DMS153 (cell line): ENCODE measurements at places on chromosomes 6 and 20.

GRCh38 chr6:54493138-54493537 is 184.9 kb downstream of the TINAG start:
- no peak for DNase-seq

GRCh38 chr20:59305908-59306655 is 5.7 kb downstream of the EDN3 start:
- DNase-seq: no peak

DNA sequence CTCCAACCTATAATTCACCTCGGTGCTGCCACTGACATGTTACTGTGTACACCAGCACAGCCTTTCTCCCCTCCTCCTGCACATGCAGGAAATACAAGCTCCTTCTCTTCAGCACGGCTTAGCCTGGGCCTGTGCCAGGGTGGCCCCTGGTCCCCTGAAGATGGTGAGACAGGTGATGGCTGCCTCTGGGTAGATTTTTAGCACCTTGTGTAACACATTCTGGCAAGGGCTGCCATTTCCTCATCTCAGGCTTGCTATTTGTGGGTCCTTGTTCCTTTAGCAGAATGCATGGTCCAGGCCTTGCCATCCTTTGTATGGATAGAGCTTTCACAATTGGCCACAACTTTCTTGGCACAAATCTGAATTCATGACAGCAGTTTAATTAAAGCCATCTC is 151.3 kb downstream of the CDC5L start:
- DNase-seq: no peak

DNA sequence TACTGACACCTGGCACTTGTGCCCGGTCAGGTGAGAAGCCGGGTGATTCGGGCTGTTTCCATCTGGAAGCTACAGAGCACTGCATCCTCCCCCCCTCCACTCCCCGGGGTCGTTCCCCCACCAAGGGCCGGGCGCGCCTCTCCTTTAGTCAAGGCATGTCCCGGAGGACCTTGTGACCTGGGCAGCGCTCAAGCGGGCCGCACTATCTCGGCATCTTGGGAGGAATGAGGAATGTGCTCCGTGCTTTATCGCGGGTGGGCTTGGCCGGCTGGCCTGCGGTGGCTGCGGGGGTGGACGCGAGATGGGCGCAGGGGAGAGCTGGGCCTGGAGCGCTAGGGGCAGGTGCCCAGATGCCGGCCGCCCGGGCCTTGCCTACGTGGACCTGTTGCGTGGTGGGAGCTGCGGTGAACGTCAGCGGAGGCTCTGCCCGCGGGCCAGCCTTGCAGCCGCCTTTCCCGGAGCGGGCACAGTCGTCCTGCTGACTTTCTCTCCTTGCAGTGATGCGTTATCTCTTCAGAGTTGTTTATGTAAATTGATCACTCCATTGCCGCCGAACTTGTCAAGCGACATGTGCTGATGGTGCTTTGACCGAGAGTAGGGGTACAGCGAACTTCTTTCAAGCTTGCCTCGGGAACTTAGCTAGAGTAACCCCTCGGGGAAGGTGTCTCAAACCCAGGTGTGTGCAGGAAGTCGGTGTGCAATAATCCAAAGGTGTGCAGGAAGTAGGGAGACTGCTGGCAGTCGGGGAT is 1.1 kb downstream of the LRRC1 start:
- no peak for DNase-seq

- no peak for DNase-seq
These were observed 100.7 kb upstream of the HMGN3 start for GRCh38 chr6:79335133-79335674.

DNA sequence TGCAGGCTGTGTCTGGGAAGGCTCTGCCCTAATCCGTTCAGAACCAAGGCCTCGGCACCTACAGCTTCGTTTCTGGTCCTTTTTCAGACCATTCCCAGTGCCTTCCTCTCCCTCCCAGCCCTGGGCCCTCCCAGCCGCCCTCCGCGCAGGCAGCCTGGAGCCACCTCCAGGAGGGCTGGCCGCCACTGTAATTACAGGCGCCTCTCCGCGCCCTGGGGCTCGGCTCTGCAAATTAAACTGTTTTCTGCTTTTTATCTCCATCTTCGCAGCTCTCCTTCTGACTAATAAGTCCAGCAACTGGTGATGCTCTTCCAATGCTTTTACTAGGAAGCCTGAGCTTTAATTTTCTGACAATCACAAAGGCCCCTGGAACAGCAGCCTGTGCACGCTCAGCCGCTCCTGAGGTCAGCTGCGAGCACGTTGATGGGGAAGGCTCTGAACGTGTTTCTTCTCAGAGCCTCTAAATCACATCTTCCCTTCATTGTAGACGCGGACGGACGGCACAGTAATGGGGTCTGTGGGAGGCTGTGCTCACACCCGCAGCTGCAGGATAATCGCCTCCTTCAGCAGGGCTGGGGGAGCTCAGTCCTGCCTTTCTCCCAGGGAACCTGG is 194.6 kb downstream of the DLL1 start:
- no peak for DNase-seq

- DNase-seq: no peak
These were observed 508.4 kb downstream of the PKHD1 start for GRCh38 chr6:51578994-51579393.

- DNase-seq: no peak
These were observed 579.5 kb upstream of the HTR1E start for GRCh38 chr6:86357877-86358276.

DNA sequence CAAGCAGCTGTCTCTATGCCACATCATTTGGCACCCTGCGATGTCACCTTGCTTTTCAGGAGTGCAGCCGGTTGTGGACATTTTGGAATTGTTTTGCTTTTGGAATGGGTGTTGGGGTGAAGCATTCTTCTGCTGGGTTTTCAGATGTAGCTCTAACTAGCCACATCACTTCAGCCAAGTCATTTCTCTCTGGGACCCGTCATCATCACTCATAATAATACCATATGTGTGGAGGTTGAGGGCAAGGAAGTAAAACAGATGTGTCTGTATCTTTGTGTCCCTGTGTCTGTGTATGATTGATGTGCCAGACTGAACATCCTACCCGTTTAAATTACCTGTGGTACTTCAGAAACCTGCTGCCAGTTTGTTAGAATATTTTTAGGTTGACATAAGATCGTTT is 49.5 kb upstream of the TULP4 start:
- no peak for DNase-seq

DNA sequence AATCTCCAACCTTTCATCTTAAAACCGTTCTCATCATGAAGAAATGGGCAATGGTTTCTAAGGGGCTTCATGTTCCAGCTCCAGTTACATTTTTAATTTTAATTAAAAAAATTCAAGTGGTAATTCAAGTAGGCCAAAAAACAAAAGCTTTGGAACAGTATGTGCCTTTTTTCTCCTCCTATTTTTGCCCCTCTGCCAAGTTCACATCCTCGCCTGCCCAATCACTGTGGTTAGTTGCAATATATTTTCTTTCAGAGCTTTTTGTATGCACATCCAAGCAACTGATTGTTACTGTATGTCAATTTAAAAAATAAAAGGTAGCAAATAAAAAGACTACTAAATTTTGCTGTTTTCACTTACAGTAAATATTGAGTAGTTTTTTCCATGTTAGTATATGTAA is 99.8 kb upstream of the B3GAT2 start:
- DNase-seq: no peak

DNA sequence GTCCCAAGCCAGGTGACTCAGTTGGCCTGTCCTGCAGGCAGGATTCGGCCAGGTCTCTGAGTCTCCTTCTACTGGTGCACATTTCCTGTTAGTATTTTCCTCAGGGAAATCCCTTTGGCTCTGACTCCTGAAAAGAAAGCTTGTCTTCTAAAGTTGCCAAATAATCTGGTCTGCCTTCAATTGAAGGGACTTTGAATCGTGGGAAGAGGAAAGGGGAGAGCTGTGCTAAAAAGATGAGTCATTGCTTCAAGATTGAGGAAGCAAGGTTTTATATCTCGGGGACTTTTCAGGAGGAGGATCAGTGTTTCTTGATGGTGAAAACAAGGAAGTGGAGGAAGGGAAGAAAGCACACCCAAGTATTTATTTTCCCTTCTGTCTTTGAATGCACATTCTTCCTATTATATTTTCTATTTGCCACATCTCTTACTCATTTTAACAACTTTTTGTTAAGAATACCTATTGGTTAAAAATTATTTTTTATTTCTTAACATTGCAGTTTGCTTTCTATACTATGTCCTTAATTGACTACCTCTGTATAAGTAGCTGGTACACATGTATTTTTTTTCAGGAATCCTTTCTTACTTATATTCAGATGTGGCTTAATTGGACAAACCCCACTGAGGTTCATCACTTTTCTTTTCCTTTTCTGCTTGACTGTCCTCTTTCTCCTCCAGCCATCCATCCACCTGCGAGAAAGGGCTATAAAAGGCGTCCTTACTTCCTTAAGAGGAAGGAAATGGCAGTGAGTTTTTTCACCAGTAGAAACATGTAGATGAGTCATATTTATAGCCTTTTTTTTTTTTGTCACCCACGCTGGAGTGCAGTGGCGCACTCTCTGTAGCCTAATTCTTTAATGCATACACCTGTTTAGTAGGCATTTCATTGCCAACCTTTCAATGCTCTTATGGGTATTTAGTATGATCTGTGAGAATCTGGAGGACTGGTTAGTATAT is 15.0 kb upstream of the IFNGR1 start:
- peak; percentile 20 for DNase-seq
